Suppressor macrophage treated with lipopolysaccharide for 4 hours (primary cell): ENCODE measurements at places on chromosomes 1 and 21.
A peak's percentile ranks its signal among the peaks of the same experiment; 100 is the strongest.

- no peak for DNase-seq
Measured at GRCh38 chr1:153848805-153849204, 73.6 kb downstream of the SLC27A3 start.

DNA sequence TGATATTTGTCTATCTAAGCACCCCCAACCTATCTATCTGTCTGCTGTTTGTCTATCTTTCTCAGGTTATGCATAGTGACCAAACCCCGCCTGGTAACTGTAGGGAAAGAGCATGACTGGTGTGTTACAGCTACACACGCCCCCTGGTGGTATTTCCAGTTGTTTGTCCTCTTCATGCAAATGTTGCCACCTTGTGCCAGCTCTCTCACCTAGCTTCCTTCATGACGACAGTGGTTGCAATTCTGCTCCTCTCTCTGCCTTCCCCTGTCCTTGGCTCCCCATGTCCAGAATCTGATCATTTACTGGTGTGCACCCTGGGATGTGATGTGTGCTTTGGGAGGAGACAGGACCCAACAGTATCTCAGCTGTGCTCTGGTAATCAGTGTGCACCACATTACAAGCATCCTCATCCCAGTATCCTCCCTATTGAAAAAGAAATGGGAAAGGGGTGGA is 8.1 kb upstream of the INKA2 start:
- peak; percentile 88 for DNase-seq

DNA sequence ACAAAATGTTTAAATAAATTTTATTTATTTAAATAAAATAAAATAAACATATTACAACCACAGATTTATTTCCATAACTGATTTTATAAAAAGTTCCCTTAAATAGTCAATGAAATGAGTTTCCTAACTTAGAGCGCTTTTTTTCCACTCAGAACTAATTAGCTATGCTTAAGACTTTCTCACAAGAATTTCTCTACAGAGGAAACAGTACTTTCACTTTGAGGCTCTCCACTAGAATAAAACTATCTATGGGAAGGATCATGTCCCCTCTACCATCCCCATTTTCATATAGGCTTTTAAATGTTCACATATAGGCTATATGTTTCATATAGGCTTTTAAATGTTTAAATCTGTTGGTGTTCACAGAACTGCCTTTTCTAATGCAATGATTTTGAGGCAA is 40.0 kb upstream of the DPH5 start:
- DNase-seq, result no peak

DNA sequence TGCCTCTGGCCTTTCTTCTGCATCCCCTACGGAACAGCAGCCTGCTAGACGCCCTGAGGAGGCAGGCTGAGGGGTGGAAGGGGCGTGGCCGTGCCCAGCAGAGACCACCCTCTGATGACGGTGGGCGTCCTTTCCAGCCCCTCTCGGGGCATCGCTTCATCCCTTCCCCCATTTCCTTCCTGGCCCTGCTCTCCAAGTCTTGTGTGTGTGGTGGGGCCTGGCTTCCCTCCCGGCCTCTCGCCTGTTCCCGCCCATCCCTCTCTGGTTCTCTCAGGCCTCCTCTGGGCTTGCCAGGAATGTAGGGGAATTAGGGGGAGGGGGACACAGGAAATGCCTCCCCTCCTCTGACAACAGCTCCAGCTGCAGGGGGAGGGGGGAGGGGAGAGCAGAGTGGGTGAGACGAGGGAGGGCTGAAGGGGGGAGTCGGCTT is 51.1 kb downstream of the SKI start:
- no peak for DNase-seq

DNA sequence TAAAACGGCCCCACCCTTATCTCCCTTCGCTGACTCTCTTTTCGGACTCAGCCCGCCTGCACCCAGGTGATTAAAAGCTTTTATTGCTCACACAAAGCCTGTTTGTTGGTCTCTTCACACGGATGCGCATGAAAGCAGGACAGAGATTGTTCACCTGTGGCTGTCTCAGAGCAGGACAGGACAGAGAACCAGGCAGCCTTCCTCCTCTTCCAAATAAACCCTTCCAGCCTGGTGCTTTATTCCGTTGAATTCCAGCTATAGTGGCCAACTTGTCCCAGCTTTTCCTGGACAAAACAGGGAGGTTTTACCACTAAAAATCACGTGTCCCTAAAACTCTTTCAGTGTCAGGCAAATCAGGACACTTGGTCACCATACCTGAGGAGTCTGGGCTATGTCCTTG is 9.5 kb upstream of the DMRTB1 start:
- DNase-seq, result no peak

GRCh38 chr1:171883849-171884248 is 42.6 kb downstream of the DNM3 start:
- no peak for DNase-seq

DNA sequence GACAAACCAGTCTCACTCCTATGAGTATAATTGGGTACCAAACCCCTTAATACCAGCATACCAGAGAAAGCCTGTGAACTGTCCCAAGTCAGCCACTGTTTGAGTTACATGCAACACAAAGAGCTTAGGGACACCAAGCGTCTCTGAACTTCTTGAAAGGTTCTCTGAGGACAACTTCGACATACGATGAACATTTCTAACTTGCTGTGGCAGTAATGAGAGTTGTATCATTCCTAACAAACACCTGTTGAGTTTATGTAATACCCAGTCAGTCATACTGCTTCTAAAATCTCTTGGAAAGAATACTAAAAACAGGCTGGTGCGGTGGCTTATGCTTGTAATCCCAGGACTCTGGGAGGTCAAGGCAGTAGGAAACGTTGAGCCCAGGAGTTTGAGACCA is 18.4 kb downstream of the CCT8 start:
- DNase-seq, result no peak

DNA sequence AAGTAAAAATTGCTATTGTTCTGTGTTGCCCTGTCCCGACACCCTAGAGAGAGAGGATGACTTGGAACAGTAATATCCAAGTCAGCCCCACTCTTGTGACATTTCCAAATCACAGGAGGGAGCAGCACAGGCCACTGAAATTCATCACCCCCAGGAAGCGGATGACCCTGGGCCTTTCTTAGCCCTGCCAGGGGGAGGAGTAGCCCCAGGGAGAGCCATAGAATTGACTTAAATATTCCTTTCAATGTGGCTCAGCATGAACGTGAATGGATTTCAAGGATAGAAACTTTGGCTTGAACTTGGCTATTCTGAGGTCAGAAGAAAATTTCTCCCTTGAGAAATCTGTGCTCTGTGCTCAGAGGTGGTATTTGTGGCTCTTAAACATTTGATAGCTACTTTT is 80.6 kb downstream of the CENPF start:
- DNase-seq, result no peak

DNA sequence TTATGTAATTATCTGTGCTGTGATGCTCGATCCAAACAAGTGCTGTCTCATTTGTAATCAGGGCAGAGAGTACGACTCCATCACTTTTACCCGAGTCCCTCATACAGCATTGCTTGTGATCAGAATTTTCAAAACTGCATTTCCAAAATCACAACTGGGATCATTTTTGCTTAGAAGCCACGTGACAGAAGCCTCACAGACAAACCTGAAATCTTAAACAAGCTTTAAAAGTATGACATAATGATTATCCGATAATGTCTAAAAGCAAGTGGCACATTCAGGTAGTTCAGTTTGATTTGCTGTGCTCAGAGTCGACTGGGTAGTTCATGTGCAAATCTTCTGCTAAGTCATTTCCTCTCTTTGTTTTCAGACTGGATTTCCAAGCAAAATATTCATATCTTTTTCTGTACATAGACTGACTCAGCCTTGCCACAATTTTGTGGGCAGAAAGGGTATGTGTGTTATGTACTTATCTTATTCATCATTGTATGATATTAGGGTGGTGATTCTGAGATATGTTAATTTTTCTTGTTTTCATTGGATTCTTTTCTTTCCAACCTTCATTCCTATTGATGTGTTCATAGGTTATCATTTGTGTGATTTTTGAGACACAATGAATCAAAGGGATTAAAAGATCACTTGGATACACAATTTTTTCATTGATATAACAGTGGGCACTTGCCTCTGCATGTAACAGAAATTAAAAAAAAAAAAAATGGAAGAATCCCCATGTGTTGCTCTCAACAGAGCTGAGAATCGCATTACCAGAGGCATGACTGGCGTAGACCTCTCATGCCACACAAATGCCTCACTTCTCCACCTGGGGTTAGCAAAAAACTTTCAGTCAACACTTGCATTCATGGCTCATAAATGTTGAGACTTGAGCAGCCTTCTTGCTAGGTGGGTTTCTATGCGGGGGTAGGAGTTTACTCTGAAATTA is 355.7 kb downstream of the LTN1 start:
- DNase-seq, result no peak

DNA sequence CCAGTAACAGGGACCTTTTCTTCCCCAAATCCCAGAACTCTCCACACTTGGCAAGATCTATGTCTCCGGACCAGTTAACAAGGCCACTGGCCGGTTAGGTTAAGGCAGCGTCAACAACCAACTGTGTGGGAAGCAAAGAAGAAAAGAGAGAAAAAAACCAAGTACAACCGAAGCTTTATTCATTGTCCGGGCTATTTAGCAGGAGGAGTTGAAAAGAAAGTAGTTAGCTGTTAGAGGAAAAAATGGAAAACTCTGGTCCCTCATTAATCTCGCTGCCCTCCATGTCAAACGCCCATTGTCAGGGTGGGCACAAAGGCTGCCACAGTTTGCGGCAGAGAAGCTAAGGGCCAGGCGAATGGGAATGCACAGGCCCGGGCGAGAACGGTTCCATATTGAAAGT is 49.3 kb upstream of the GRIK3 start:
- DNase-seq, result no peak

DNA sequence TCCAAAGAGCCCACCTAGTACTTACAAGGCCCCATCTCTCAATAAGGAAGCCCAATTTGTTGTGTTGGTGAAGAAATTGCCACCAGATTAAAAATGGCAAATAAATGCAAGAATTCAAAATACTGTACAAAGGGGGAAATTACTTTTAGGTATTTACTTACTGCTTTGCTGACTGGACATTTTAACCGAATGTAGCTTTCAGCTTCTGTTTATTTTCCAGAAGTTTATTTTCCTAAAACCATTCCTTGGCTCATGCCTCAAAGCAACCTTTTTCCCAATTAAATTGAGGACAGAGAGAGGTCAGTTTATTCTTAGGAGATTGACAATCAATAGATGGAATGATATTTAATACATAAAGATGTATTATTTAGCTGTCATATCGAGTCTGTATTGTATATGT is 47.6 kb upstream of the H6PD start:
- DNase-seq, result no peak

DNA sequence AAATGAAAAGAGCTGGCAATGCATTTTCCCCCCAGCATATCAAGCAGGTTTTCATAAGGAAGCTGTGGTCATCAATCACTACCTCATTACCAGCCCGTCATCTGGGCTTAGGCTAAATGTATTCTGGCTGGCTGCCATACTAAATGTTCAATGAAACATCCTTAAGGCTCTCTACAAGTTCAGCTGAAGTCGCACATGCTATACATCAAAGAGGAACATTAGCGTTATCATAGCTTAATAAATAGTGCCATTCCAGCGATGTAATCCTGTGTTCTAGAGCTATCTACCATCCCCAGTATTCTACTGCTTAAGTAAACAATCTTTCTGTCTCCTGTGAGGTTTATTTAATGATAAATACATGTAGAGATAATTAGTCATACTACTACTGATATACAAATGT is 288.8 kb downstream of the DPYD start:
- no peak for DNase-seq

DNA sequence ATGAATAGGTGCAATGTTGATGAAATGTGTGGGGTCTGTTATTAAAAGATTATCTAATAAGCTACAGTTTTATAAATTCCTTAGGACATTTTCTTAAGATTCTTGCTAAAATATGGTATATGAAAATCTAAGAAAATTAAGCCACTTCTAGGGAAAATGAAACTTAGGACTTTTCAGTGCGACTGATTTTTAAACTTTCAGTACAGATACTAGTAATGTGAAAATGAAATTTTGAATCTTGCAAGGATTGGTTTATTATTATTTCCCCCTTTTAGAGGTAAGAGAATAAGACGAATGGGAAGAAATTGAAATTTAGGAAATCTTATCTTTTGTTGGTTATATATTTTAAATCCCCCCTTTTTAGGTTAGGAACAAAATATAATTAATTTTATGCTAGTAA is 16.4 kb downstream of the CAPZA1 start:
- DNase-seq, result peak; percentile 53

DNA sequence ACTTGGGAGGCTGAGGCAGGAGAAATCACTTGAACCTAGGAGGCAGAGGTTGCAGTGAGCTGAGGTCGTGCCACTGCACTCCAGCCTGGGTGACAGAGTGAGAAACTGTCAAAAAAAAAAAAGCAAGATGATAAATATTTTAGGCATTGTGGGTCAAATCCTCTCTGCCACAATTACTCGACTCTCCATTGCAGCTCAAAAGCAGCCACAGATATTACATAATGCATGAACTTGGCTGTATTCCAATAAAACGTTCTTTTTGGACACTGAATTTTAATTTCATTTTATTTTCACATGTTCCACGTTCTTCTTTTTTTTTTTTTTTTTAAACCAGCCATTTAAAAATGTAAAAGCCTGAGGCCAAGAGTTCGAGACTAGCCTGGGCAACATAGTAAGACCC is 69.4 kb downstream of the TCP10L start:
- peak; percentile 10 for DNase-seq

GRCh38 chr1:119590393-119590792 is 57.7 kb downstream of the ZNF697 start:
- peak; percentile 48 for DNase-seq

- DNase-seq, result peak; percentile 27
Measured at GRCh38 chr1:163071405-163072255, 2.5 kb downstream of the RGS4 start.

DNA sequence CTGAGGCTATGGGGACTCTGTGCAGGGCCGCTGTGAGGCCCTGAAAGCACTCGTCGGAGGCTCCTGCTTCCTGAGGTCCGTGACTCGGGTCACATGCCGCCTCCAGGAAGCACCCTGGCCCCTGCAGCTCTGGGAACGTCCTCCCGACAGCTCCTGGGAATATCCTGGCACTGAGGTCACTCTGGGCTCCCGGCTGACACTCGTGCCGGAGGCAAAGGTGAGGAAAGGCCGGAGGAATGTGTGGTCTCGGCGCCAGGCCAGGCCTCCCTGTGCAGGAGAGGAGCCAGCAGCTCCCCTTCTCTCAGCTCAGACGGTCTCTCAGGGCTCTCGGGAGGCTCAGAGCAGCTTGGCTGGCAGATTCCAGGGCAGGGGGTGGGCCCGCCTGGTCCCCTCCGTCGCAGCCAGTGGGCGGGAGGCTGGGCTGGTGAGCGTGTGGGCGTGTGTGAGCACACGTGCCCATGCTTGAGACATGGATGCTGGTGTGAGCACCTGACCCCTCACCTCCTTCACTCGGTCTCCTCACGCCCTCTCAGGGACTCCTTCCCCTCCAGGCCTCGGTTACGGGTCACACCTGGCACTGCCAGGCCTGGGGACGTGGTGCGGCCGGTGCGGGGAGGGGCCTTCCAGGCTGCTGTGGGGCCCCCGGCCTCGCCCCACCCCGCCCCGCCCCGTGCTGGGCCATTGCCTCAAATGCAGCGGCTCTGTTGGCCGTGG is 5.5 kb upstream of the RNF223 start:
- DNase-seq, result peak; percentile 33

DNA sequence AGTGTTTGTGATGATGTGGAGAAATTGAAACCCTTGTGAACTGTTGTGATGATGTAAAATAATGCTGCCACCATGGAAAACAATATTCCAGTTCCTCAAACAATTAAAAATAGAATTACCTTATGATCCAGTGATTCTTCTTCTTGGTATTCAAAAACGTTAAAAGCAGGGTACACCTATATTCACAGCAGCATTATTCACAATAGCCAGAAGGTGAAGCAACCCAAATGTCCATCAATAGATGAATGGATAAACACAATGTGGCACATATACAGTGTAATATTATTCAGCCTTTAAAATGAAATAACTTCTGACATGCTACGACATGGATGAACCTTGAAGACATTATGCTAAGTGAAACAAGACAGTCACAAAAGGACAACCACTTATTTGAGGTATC is 59.2 kb downstream of the LYPLAL1 start:
- no peak for DNase-seq
